NCI-H1930 (cell line): ENCODE measurements at places on chromosomes 1 and 21.

- DNase-seq, result no peak
Measured at GRCh38 chr1:233188061-233188460, 107.5 kb downstream of the PCNX2 start.

DNA sequence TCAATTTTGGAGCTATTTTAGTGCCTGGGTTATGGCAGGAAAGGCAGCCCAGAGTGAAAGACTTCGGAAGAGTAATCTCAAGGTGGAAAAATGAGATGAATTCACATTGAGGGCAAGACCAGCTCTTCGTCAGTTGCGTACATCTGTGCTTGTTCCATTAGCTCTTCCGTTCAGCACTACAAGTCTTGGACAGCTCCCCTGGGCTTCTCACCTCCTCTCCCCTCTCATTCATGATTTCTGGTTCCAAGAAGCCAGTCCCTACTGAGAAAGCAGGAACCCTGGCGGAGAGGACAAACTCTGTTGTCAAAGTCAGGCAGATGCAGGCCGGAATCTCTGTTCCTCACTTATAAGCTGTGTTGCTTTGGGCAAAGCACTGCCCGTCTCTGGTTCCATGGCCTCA lies 76.5 kb downstream of the ACTL8 start:
- DNase-seq, result no peak

DNA sequence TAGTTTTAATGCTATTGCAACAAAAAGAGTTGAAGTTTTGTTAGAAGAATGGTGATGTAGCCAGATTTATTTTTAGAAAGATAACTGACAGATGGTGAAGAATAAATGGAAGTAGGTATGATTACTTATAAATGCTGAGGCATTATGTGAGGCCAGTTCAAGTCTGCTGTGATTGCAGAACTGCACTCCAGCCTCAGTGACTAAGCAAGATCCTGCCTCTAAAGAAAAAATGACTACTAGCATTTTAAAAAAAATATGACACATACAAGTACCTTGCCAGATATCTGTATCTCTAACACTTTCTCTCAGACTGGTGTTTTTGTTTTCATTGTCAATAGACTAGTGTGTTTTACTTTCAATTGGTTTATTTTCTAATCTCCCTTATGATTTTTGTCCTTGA lies 1242.4 kb upstream of the ADGRL4 start:
- DNase-seq, result no peak

GRCh38 chr1:164644774-164645644 lies 86.0 kb downstream of the PBX1 start:
- no peak for DNase-seq

- DNase-seq, result peak; percentile 21
Measured at GRCh38 chr1:161258439-161259344, at the start of gene PCP4L1. Gene PCP4L1, plus strand, starts transcription at chr1:161258745. Its CDS starts 230 bp downstream, at chr1:161258975.
